ENCODE measurements at places on chromosomes 7 and 10. TPM values are rescaled to one million over a fixed set of nuclear protein-coding genes. Genes with fewer than 3 reads are reported as not detected.

Gene PIK3AP1
- 0.67 TPM for total RNA-seq

Gene TRIL
- total RNA-seq: not detected

Gene ZNF117
- 0.28 TPM for total RNA-seq

Gene SFXN3
- total RNA-seq: 54.1 TPM

Gene TOMM7
- 561 TPM for total RNA-seq

Gene OR6B1
- total RNA-seq: not detected

Gene COL26A1
- 0.49 TPM for total RNA-seq

Gene IGF2BP3
- total RNA-seq: 30.4 TPM

Gene FOXI2
- not detected for total RNA-seq

Gene FAM13C
- 0.06 TPM for total RNA-seq

Gene LRRD1
- not detected for total RNA-seq

Gene VSTM2A
- total RNA-seq: not detected

Gene AKR1D1
- not detected for total RNA-seq

Gene CYP2C18
- not detected for total RNA-seq

Gene BEND7
- 11.2 TPM for total RNA-seq

Gene HMX3
- not detected for total RNA-seq

Gene GNAT3
- not detected for total RNA-seq

Gene CHAT
- not detected for total RNA-seq

Gene ACTL6B
- total RNA-seq: not detected

Gene MYO1G
- total RNA-seq: 0.14 TPM

Gene GHRHR
- not detected for total RNA-seq

Gene MUC3A
- total RNA-seq: 17.8 TPM

Data from A549 treated with CORT108297 at 1 μM for 4 hours (cell line).